NCI-H1048 (cell line): ENCODE measurements at places on chromosomes 5 and 9.

GRCh38 chr9:4177970-4178758 is 121.7 kb downstream of the GLIS3 start:
- no peak for DNase-seq

DNA sequence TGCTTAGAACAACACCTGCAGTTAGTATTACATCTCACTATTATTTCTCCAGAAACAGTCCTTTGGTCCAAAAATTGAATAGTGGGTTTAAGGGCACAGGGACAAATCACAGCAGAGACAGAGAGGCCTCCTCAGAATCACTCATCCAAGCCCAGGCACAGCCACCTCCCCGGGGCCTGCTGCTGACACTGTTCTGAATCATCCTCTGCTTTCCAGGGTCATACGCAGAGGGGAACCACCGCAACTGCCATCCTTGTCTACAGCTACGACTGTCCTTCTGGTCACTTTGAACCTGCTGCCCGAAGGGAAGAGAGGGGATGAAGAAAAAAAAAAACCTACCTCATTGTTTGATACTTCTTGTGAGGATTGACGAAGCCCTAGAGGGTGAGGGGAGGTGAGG is 35.3 kb upstream of the MAN2A1 start:
- no peak for DNase-seq

DNA sequence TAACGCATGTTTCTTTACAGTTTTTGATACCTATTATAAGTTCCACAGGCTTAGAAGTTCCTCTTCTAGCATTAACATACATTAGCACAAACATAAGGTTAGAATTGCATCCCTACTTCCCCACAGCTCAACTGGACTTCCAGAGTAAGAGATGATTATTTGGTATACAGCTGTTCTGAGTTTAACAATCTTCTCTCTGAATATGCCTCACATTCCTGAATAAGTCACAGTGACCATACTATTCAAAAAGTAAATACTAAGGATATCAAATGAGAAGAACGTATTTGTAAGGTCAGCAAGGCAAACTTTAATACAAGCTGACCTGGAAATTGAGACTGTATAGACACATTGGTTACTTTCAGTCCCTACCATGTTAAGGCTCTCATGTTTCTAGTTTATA is 21.3 kb downstream of the NR6A1 start:
- no peak for DNase-seq

DNA sequence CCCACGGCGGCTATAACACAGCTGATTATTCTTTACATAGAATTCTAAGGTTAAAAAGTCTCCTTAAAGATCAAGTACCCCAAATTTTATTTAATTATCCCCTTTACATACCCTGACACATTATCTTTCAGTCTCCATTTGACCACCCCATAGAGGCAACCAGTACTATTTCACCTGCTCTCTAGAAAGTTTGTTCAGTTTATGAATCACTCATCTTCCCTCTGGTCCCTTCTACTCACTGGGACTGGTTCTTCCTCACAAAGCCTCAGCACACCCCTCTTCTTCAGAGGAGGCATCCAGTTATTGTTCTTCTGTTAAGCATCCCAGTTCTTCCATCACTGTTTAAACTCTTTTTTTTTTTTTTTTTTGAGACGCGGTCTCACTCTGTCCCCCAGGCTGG is 42.8 kb downstream of the PPP1R2B start:
- no peak for DNase-seq

DNA sequence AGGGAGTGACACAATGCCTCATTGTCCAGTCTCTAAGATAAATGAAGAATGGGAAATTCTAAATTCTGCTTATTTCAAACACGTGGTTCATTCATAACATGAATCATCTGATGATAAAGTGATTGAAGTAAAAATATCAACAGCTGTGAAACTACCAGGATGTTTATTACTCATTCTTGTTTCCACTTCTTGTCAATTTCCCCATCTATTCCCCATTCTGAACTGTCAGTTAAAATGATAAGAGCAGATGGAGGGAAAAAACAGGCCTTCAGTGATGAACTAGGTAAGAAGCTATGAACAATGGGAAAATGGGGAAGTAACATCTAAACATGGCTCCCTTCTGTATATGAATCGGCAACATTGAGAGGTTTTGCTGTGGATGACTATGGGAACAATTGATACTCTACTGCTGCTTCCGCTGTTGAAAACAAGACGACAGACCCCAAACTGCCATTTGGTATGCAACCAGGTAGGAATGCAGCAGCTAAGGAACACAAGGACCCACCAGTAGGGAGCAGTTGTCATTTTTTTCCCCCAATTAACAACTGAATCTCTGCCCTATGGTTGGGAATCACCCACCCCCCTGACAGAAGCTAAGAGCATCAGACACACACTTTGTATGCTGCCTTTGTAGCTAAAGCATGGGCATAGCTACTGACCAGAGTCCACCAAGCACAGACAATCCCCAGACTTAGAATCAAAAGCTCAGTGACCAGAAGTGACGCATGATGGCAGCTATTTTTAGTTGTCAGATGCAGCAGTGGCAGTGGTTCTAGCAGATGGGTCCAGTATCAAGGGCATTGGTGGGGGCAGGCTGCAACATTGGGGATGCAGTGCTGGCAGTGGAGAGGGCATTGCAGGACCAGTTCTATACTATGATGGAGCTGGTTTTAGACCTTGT is 52.9 kb upstream of the ZNF366 start:
- no peak for DNase-seq

DNA sequence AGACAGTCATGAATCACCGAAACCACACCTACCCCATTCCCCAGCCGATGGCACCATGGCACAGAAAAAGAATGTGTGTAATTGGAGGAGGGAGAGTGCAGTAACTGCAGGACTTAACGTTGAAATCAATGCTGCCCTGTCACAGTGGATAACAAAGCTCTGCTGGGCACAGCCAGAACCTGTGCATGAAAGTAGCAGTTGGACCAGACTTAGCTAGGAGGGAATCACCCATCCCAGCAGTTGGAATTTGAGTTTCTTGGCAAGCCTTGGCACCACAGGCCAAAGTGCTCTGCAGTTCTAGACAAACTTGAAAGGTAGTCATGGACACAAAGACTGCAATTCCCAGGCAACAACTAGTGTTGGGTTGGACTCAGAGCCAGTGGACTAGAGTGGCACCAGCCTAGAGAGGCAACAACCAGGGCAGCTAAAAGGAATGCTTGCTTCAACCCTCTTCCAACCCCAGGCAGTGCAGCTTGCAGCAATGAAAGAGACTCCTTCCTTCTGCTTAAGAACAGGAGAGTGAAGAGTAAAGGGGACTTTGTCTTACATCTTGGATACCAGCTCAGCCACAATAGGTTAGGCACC is 19.1 kb downstream of the TMEM232 start:
- DNase-seq, result no peak

DNA sequence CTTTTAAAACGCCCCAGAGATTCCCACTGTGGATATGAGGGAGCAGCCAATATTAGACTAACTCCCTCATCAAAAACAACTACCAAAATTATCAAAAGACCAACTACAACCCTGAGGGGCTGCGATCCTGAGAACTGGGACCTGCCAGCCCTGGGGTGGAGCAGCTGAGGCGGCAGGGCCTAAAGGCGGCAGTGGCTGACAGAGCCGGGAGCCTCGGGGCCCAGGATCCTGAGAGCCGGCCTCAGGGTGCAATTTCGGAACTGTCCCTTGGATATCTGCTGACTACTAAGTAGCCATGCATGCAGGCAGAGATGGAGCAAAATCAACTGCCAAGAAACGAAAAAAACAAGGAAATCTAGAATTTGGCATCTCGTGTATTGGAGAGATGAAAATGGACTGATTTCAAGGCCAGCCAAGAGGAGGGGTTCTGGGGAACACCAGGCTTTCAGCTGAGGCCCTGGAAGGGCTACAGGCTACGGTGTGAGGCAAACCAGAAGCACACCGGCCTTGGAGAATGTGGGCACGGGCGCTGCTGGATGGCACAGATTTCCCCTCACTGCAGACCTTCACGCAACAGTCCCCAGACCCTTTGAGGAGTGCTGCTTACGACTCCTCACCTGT is 63.6 kb upstream of the UBAC1 start:
- DNase-seq, result no peak

GRCh38 chr9:76194896-76195295 is 199.3 kb downstream of the RFK start:
- DNase-seq, result no peak

- DNase-seq, result no peak
These were observed 12.0 kb downstream of the RAD1 start for GRCh38 chr5:34903260-34903659.

GRCh38 chr9:116476935-116477381 is 210.1 kb upstream of the TRIM32 start:
- no peak for DNase-seq

DNA sequence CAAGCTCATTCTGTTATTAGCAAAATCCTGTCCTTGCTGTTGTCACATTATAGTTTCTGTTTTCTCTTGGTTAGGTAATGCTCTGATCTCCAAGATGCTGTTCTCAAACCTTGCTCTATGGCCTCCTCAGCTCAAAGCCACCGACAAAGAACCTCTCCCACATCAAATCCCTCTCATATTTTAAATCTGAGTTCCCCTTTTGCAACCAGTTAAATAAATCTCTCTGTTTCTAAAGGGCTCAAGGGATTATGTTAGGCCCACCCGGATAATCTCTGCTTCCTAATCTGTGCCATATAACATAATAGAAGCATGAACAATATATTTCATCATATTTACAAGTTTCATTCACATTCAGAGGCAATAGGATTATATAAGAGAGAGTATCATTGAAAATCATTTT is 286.0 kb downstream of the CYLC2 start:
- DNase-seq, result no peak

GRCh38 chr9:92764381-92764987 is at the start of gene BICD2:
TSS of gene BICD2 (minus strand) at chr9:92764833. CDS start at chr9:92764744, 89 bp downstream.
- peak; percentile 96 for DNase-seq

DNA sequence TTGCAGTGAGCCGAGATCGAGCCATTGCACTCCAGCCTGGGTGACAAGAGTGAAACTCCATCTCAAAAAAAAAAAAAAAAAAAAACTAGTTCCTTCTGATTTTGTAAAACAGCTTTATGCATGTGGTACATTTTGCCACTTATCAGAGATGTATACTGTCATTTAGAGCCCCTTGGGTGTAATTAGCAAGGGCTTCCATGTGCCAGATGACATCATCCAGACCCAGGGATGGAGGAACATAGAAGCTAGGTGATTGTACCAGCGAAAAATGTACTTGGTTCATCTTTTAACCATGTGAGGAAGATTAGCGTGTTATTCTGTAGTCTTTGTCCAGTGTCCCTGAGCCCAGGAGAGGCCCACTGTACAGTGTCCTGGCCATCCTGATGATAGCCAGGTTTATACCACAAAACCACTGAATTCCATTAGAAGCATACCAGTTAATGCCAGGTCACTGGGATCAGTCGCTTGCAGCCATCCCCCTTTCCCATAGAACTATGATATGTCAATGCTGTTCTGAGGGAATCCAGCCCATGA is 239.3 kb upstream of the SGCD start:
- no peak for DNase-seq

- no peak for DNase-seq
These were observed 635.9 kb downstream of the TLE1 start for GRCh38 chr9:81053298-81054025.

GRCh38 chr5:173963182-173963838 is 25.7 kb upstream of the C5orf47 start:
- DNase-seq, result no peak

DNA sequence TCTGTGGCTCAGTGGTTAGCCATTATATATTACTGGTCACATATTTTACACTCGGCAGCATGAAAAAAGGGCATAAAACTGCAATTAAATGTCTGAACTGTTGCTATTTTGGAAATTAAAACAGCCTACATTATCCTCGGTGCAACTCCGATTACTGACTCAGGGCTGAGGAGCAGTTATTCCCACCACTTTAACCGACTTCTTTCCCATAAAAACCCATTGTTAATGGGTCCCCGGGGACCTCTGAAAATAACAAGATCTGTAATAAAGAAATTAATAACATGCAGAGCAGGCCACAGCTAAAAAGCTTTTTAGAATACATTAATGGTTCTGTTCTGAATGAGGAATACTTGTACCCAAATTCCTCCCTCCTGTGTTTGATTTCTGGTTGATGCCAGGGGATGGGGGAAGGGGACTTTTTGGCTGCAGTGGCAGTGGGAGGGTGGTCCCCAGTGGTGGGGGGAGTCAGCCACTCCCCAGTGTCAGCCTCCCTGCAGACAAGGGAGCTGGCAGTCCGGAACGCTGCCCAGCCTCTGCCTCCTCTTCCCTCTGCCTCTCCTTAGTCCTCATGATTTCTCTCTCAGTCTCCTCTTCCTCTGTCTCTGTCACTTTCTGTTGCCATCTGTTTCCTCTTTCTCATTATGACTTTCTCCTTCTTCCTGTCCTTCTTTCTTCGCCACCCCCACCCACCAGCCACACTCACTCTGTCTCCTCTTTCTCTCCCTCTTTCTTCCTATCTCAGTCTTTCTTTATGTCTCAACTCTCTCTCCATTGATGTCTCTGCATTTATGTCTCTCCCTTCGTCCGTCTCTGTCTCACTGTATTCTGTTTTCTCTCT is 59.0 kb upstream of the ZBTB43 start:
- no peak for DNase-seq

- no peak for DNase-seq
These were observed 33.5 kb downstream of the SEMA4D start for GRCh38 chr9:89464300-89464901.

GRCh38 chr5:170751631-170752030 is 31.9 kb upstream of the GABRP start:
- no peak for DNase-seq

DNA sequence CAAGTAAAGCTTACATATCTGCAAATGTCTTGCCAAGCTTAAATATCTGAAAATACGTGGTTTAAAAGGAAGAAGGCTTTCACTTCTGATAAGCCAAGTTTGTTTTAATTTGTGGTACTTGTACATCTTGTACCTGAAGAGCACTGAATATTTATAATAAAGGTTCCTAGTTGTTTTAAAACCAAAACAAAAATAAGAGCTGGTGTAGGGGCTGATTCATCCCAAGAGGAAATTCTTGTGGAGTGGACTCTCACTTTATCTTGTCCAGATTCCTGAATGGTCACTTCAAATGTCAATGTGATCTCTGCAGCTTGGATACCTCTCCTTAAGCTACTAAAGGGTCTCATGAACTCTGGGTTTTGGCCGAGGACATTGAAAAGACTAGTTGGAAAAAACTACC is 29.5 kb downstream of the MAMDC2 start:
- no peak for DNase-seq

DNA sequence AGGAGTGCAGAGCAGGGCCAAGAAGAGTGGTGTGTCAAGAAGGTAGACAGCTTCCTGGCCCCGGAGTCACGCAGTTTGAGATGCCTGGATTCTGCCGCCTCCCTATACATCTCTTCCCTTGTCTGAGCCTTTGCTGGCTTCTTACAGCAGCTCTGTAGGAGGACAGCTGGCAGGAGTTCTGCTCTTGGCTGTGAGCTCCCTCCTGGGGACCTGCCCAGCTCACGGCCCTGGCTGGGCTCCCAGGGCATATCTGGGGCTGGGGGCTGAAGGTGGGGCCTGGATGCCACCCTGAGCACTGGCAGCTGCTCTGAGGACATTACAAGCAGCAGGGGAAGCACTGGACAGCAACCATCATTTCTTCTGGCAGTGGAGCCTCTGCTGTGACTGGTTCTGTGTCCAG is 786 bp upstream of the TSSK1B start:
- no peak for DNase-seq

- DNase-seq, result no peak
These were observed 27.9 kb upstream of the CEMIP2 start for GRCh38 chr9:71796100-71796767.
